Activated naive CD8-positive, alpha-beta T cell treated with anti-CD3 and anti-CD28 coated beads for 36 hours (primary cell): ENCODE measurements at places on chromosomes 7 and 10.

DNA sequence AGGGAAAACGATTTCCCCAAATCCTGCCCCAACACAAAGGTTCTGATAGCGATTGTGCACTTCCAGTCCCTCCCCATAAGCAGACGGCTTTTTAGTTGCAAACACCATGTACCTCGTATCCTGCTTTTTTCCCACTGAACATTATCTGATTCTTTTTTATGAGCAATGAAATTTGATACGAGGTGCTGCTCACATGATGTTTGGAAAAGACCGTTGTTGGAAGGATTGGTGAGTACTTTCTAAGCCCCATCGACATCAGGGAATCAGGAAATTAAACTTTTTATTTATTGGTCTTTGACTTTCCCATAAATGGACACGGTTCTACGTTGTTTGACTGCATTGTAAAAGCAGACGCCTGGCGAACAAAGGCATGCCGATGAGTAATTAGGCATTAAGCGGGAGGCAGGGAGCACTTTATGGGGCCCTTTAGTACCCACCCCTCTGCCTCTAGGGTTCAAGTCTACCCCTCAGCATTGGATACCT lies 49.4 kb downstream of the TEX36 start:
- DNase-seq = no peak

- DNase-seq = peak; percentile 45
These were observed 609 bp downstream of the SGPL1 start for GRCh38 chr10:70816220-70816894.

- peak; percentile 50 for DNase-seq
These were observed at the start of gene ST8SIA6 for GRCh38 chr10:17454161-17455014. Gene ST8SIA6 (minus strand): TSS chr10:17454595. CDS start chr10:17454255, 340 bp downstream.

- peak; percentile 84 for DNase-seq
These were observed at the start of gene ELMO1 for GRCh38 chr7:37448636-37449361. Gene ELMO1 (minus strand): TSS chr7:37448864. CDS start chr7:37342690, 106,174 bp downstream.

DNA sequence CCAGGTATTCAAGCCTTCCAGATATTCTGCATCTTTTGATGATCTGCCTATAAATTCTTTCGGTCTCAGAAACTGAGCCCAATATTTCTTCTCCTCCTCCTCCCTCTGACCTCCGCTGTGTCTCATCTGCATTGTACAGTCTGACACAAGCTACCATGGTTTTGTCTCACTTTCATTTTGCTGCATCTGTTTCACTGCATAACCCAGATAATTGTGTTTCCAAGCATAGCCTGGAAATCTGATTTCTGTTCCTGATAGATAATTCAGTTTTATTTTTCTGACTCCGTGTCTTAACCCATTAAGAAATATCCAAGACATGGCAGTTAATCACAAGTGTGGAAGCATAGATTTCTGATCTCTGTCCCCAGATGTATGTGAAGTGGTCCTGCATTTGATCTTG lies 374.2 kb upstream of the SEMA3A start:
- no peak for DNase-seq

DNA sequence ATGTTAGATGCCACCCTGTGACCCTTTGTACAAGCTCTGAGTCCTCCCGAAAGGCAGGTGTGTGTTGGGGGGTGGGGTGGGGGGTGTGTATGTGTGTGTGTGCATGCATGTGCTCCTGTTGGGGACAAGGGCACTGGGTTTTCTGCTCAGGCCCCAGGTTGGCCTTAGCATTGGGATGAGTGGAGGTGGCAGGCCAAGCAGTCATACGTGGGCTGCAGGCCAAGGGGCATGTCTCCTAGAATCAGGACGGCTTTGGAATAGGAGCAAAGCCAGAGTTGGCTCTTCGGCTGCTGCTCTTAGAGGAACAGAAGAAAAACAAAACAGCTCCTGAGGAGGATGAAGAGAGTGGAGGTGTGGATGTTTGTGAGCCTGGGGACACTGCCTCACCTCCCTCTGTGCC lies 26.0 kb downstream of the HSPA12A start:
- DNase-seq = no peak

GRCh38 chr7:134780166-134780828 lies 863 bp downstream of the CALD1 start:
- no peak for DNase-seq

DNA sequence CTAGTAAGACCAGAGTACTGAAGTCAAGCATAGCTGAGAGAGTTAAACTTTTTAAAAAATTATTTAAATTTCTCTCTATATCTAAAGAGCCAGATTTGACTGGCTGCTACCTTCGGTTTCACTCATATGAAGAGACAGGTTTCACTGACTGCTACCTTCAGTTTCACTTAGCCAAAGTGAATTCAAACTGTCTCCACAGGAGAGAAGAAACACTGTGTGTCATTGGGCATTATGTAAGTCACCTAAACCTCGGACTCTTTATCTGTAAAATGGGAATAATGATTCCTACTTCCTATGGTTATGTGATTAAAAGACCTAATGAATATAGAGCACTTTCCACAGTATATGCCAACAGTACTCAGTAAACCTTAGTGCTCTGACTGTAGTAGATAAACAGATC lies 41.6 kb upstream of the MET start:
- DNase-seq = no peak

GRCh38 chr10:15609246-15609645 lies 110.5 kb downstream of the ITGA8 start:
- DNase-seq = no peak

- no peak for DNase-seq
These were observed 57.7 kb downstream of the SLIT1 start for GRCh38 chr10:97128039-97128492.

DNA sequence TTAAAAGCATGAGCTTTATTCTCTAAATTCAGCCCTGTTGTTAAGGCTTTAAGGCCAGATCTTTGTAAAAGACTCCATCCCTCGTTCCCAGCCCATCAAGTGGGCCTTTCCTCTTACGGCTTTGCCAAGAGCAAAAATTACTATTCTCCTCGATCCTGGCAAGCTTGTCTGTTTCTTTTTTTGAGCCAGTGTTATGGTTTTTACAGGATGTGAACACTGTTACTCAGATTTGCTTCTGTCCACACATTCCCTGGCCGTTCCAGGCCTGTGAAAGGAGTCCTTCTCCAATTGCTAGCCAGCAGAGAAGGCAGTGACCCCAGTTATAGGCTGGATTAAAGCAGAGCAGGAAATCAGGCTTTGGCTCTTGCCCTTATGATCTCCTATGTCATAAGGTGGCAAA lies 47.0 kb upstream of the EPC1 start:
- DNase-seq = no peak

DNA sequence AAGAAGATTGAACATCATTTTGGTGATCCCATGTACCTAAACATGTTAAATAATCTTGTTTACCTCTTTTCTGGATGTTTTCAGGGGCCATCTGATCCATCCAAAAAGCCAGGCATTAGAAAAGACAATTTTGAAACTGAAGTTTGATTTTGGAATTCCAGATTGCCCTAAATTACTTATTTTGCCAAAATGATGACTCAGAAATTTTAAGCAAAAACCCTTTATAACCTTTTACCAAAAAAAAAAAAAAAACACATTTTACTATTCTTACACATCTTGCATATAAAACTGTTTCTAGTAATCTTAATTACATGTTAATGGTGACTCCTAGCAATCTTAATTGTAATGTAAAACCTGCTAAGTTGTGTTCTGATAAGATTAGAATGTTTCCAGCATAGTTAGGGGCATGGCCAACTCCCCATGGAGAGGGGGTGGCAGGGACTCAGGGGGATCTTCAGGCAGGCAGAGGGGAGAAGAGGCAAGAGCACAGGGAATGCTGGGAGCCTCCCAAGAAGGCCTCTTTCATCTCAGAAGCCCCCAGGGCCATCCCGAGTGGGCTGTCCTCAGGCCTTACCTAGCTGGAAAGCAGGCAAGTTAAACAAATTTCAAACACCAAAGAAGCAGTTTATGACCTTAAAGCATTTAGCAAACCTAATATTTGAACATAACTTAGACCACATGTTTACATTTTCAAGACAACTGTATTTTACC lies 25.8 kb upstream of the AKR1C3 start:
- DNase-seq = no peak

DNA sequence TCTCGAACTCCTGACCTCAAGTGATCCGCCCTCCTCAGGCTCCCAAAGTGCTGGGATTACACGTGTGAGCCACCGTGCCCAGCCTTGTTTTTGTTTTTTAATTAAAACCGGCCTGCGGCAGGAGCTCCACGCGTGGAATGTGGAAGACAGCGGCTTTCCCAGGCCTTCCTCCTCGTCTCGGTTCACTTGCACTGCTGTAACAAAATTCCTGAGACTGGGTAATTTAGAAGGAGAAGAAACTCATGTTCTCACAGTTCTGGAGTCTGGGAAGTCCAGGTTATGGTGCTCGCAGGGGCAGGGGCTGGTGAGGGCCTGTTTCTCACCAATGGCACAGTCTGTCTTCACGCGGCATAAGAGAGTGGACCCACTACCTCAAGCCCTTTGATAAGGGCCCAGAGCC lies 14.4 kb upstream of the CRYGN start:
- no peak for DNase-seq

DNA sequence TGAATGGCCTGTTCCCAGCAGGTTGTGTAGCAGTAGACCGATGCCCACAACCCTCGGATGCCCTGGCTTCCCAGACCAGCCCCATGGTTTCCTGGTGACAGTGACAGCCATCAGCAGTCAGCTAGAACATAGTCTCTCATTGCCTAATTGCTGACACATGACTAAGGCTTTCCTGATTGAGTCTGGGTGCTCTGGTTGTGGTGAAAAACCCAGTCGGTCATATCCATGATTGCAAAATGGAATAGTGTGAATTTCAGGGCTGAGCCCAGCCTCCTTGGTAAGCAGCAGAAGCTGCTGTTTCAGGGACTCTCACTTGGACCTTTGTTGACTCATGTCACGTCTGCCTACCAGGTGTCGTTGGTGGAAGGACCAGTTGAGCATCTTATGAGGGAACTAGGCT lies 36.6 kb downstream of the POR start:
- DNase-seq = no peak

GRCh38 chr10:92156874-92157773 lies 133.8 kb downstream of the CPEB3 start:
- DNase-seq = no peak

DNA sequence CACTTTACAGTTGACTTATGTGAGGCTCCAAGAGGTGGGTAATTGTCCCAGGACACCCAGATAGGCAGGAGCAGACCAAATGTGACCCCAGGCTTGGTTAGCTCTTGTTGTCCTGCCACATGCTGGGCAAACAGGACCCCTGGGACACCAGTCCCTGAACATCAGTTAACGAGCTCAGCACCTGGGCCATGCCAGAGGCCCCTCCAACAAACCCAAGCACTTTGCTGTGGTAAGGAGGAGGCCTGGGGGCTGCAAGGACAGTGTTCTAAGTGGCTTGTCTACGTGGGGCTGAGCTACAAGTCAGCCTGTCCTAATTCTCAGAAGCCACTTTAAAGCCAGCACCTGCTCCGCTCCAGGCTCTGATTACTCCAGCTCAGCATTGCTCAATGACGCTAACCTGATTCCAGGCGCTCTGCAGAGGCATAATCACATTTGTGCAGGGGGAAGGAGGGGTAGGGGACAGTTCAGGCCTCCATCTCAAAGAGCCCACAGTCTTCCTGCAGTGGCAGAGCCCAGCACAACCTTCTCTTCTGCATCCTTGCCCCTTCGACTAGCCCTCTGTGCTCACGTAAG lies 57.2 kb downstream of the DDC start:
- no peak for DNase-seq

DNA sequence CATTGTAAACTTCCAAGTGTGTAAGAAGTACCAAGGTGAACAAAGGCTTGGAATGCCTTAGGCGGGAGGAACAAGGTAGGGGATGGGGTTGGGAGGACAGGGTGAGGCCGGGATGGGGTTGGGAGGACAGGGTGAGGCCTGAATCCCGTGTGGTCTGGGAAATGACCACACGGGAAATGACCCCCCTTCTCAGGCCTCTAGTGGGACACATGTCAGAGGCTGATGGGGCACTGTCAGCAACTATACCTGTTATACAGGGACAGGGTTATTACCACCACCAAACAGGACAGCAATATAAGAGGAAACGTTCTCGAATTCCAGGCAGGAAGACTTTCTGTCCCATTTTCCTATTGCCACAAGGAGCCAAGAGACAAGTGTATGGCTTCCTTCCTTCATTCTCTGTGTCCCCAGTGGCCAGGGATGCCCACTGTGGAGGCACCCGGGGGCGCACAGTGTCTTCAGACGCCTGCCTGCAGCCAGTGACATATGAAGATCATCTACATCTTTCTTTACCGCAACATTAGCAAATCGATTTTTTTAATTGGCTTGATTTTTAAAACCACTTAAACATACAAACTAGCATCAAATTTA lies 1.3 kb downstream of the MKI67 start:
- no peak for DNase-seq

DNA sequence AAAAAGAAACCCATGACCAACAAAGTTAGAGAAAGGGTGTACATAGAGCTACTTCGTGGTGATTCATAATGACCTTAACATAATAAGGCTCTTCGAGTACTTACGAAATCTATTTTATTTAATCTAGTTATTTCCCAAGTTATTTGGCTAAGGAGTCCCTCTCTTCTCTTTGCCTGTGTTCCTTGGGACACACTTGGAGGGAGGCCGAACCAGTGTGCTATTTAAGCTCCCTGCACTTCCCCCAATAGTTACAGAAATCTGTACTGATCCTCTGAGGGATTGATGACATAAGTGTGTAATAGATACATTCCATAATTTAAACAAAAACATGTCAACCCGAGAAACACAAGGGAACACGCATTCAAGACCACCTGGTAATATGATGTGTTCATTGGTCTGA lies 351.1 kb downstream of the GATA3 start:
- DNase-seq = no peak

- no peak for DNase-seq
These were observed 17.1 kb upstream of the ZNF800 start for GRCh38 chr7:127409629-127410028.

GRCh38 chr7:70190281-70190680 lies 592.0 kb downstream of the AUTS2 start:
- no peak for DNase-seq

DNA sequence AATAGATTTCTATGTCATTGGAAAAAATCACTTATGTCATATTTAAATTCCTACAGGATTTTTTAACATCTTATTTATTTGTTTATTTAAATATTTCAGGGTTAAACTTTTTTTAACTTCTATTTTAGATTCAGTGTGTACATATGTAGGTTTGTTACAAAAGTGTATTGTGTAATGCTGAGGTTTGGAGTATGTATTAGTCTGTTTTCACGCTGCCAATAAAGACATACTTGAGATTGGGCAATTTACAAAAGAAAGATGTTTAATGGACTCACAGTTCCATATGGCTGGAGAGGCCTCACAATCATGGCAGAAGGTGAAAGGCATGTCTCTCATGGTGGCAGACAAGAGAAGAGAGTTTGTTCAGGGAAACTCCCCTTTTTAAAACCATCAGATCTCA lies 65.4 kb downstream of the MGAM2 start:
- no peak for DNase-seq

GRCh38 chr7:149009527-149009926 lies 18.8 kb downstream of the PDIA4 start:
- DNase-seq = no peak

GRCh38 chr10:17751781-17752445 lies at the start of gene TMEM236:
Gene TMEM236 (plus strand): TSS chr10:17752201. CDS start chr10:17752296, 95 bp downstream.
- DNase-seq = no peak

GRCh38 chr10:29807163-29807806 lies 172.5 kb upstream of the SVIL start:
- no peak for DNase-seq

GRCh38 chr7:13161125-13161524 lies 473.7 kb downstream of the ARL4A start:
- no peak for DNase-seq
